Stimulated activated naive CD4-positive, alpha-beta T cell (primary cell): ENCODE measurements at places on chromosomes 7 and 10.

GRCh38 chr10:131810036-131810804 lies 90.6 kb upstream of the PPP2R2D start:
- DNase-seq = no peak

- no peak for DNase-seq
Measured at GRCh38 chr7:22240904-22241571, 115.9 kb downstream of the RAPGEF5 start.

- DNase-seq = no peak
Measured at GRCh38 chr7:38282081-38282480, 8.6 kb upstream of the TARP start.

GRCh38 chr10:69865450-69865849 lies 63.7 kb downstream of the COL13A1 start:
- no peak for DNase-seq

DNA sequence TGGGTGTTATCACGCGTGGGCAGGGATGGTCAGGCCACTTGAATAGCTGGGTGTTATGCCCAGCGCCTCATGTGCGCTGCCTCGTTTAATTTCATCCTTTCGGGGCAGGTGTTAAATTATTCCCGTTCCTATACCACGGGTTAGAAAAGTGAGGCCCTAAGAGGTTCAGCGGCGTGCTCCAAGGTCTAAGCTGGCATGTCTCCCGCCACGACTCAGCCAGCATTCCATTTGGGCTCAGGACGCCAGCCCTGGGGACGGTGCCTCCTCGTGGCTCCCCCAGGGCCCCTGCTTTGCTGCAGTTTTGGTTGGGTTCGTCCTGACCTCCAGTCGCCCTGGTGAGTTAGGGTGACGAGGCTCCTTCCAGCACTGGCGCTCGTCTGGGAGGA lies 124.5 kb downstream of the TRRAP start:
- no peak for DNase-seq

- no peak for DNase-seq
Measured at GRCh38 chr10:80871083-80871482, 333.4 kb downstream of the SH2D4B start.

GRCh38 chr7:21656081-21656480 lies 113.2 kb downstream of the DNAH11 start:
- DNase-seq = no peak

DNA sequence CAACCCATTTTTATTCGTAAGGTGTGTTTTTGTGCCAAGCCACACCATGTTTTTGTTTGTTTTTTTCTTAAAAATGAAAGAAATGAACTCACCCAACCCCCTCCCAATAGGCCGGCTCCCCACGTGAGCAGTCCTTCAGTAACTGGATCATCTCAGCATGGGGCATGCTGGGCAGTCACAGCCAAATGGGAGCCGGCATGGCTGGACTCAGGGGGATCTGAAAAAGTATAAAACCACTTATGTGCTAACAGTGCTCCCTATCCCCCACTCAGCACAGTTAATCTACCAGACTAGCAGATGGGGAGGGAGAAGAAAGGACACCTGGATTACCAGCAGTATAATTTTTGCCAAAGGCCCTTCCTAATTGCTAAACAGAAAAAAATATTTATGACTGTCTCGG lies 39.3 kb downstream of the BAZ1B start:
- no peak for DNase-seq

- DNase-seq = no peak
Measured at GRCh38 chr7:40205992-40206391, 71.2 kb downstream of the SUGCT start.

- no peak for DNase-seq
Measured at GRCh38 chr7:135109976-135110375, 37.9 kb upstream of the TMEM140 start.

GRCh38 chr10:78436706-78437406 lies 403.2 kb downstream of the RPS24 start:
- no peak for DNase-seq

- DNase-seq = no peak
Measured at GRCh38 chr7:143233816-143234532, 12.1 kb downstream of the TAS2R40 start.

- DNase-seq = no peak
Measured at GRCh38 chr10:8633909-8634308, 579.4 kb downstream of the GATA3 start.

- no peak for DNase-seq
Measured at GRCh38 chr10:132477398-132478340, 59.9 kb upstream of the INPP5A start.

DNA sequence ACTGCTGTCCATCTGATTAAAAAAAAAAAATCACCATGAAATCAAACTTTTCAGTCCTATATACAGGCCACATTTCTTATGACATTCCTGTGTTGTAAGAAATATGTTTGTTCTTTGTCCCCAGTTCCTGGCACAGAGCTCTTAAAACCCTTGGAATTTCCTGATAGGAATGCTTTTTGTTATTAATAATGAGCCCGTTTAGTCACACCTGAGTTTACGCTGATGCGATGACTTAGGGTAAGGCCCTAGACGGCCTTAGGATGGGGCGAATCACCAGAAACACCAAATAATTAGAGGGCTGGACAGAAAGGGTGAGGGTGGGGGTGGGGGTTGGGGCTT lies 17.5 kb downstream of the TSPAN15 start:
- no peak for DNase-seq

DNA sequence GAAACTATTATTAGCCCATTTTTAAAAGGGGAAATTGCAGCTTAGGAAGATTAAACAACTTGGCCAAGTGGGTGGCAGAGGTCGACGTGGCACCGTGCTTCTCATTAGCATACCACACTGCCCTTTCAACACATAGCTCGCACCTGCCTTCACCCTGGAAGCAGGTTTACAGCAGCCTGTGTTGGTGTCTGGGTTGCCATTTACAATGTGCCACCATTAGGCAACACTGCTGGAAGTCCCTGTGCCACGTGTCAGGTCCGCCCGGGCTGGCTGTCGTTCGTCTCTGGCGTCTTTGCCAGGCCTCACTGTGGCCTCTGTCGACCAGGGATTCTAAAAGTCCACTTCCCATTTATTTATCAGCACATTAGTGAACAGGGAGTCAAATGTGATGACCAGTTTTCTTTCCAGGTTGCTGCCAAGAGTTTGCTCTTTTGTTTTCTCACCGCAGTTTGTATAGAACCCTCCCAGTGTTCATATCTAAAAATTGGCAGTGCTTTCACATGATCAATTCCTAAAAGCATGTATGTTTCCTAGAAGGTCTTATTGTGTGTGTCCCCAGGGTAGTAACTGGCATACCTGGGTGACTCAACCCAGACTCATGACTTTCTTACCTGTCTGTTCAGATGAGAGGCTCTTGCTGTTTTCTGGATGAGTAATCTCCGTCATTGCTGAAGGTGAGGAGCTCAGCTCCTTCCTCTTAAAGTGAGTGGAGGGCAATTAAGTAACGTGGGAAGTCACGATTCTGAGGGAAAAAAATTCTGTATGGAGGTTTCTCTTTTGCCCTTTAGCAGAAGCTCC lies 9.2 kb downstream of the INSIG1 start:
- no peak for DNase-seq

GRCh38 chr10:101157756-101158458 lies 26.8 kb downstream of the TLX1 start:
- no peak for DNase-seq

- no peak for DNase-seq
Measured at GRCh38 chr10:80630324-80630723, 92.6 kb downstream of the SH2D4B start.

DNA sequence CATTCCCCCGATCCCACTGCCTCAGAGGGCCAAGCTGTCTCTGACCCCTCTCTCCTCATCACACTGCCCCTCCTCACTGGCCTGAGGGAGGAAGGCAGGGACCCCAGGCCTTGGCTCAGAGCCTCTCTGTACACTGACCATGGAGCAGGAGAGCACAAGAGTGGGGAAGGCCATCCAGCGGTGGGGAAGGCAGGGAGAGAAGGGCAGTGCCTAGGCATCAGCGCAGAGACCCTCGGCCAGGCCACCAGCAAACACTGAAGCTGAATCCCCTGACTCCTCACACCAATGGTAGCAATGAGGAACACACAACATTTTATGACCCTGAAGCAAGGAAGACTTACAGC lies 14.8 kb downstream of the OGDHL start:
- DNase-seq = no peak

DNA sequence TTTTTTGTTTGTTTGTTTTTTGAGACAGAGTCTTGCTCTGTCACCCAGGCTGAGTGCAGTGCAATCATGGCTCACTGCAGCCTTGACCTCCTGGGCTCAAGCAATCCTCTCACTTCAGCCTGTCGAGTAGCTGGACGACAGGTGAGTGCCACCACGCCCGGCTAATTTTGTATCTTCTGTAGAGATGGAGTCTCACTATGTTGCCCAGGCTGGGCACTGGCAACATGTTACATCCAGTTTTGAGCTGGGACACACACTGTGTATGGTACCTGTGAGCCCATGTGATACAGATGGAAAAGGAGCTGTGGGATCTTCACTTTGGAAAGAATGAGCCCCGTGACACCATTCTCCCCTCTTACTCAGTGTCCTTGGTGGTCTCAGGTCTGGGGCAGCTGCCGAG lies 40.4 kb upstream of the PODXL start:
- DNase-seq = no peak

DNA sequence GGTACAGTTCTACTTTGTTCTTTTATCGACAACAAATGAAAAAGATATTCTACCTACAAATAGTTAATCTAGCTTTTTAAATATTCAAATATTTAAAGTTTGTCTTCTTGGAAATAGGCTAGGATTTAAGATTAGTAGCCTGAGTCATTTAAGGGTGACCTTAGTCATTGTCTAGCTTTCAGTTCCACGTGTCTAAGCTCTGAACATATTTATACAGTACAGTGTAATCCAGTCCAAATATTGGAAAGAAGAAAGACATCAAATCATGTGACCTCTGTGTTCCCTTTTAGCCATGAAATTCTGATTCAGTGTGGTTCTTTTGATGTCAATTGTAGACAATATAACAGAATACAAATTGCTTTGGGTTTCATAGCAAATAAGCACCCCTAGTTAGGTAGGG lies 121.1 kb downstream of the MALRD1 start:
- no peak for DNase-seq

DNA sequence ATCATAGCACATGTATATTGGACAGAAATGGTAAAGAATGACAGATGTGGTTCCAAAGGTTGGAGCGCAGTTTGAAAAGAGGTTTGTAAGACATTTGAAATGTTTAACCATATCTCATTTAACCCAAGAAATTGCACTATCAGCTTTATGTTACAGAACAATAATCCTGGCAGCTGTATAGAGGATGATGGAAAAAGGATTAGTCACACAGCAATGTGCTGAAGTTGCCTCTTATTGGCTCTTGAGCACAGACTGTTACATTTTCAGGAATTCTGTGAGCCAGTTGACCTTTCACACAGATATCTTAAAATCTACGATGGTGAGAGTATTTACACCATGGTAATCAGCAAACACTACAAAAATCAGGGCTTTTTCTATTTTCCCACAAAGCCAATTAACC lies 3.9 kb downstream of the COG5 start:
- DNase-seq = no peak

DNA sequence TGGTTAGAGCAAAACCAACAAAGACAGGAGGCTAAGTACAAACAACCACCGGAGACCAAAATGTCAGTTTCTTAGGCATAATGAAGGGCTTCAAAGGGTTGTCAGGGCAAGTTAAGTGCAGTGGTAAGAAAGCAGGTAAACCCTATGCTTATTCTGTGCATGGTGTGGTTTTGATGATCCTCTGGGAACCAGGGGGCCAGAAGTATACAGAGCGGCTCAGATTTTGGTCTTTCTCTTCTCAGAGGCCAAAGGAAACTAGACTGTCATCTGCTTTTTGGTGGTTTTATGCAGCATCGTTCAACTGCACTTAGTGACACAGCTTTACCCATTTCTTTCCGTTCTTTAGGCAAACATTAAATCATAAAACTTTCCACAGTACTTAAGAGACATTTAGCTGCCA lies 332.7 kb upstream of the CELF2 start:
- DNase-seq = no peak

DNA sequence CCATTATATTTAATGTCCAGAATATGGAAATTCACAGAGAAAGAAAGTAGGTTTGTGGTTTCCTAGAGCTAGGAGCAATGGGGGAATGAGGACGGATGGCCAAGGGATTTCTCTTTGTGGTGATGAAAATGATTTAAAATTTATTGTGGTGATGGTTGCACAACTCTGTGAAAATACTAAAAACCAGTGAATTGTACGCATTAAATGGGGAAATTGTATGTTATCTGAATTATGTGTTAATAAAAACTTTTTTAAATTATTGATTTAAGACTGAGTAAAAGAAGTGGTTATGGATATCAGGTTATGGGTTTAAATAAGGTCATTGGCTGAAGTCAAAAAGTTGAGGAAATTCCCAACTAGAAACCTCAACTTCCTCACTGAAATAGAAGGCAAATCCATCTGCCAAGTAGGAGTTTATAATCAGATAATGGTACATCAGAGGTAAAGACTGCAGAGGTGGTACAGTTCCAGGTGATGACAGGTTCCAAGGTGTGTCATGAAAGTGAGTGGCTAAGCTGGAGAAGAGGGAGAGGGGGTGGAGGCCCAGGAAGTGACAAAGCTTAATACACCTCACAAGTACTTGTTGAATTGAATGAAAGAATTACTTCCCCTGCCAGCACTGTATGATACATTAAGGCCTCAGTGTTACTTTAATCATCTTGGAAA lies 68.9 kb upstream of the CCDC71L start:
- no peak for DNase-seq

DNA sequence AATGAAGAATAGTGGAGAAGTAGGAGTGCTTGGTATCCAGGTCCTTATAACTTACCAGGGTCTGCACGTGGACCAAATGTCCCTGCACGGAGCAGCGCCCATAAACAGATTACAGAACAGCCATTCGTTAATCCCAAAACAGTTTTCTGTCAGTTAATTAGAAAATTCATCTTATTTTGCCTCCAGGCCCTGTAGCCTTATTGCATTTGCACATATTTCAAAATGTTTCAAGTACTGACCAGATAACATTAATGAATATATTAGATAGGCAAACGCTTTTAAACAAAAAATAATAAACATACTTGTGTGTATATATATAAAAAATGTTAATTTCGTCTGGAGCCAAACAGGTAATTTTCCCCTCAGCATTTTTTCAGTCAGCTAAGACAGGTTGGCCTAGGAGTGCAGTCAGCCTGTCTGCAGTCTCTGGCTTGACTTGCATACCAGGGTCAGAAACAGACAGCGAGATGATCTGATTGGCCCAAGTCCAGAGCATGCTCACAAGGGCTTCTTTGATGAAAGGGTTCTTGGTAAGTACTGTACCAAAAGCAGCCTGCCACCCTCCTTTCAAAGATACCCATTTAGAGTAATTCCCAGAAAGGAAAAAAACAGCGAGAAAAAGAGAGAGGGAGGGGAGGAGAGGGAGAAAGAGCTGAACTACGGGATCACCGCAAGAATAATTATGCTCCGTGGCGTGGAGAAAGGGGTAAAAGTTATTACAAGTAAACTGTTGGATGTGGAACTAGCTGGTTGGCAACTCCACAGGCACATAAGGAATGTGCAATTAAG lies 194.4 kb upstream of the TCF7L2 start:
- DNase-seq = no peak
